ENCODE measurements at places on chromosomes 1 and 21.

DNA sequence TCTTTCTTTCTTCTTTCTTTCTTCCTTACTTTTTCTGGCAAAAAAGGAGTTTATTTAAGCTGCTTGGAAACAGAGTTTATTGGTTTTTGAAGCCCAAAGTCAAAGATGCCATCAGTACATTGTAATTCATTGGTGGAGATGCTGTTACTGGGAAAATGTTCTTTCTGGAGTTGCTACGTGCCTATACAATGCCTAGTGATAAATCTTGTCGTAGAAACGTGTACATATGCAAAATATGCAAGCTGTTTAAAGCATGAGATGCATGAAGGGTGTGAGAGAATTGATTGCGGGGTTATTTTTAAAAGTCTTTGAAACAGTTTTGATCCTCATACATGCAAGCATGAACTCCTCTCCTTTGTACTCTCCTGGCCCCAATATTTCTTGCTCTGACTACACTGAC is 1060.6 kb upstream of the NCAM2 start:
- DNase-seq: no peak

GRCh38 chr1:228334954-228335353 is 71.7 kb downstream of the TRIM11 start:
- DNase-seq: peak; percentile 25

- DNase-seq: no peak
Measured at GRCh38 chr1:67815303-67816094, 17.8 kb downstream of the GNG12 start.

GRCh38 chr1:37169241-37169640 is 134.9 kb upstream of the GRIK3 start:
- no peak for DNase-seq

DNA sequence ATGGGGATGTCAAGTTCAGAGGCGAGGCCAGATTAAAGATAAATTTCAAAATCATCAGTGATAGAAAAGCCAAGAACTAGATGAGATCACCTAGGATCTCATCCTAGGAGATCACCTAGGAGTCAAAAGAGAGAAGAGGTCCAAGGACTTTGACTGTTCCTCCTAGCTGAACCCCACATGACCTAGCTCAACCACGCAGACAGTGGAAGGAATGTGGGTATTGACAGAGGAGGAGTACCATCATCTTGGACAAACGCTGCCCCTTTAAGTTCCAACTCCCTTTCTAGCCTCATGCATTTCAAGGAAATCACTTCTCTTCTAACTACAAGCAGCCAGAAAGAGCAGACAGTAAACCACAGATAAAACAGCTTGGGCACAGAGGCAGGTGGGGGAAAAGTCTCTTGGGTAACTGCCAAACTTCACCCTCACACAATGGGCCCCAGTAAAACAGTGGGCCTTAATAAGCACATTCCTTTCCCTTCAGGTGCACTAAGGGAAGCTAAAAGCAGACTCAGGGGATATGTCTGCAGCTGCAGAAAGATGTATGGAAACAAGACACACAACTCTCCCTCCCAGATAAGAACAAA is 12.5 kb upstream of the FAM76A start:
- no peak for DNase-seq

GRCh38 chr1:202645097-202645476 is 65.2 kb downstream of the SYT2 start:
- no peak for DNase-seq

DNA sequence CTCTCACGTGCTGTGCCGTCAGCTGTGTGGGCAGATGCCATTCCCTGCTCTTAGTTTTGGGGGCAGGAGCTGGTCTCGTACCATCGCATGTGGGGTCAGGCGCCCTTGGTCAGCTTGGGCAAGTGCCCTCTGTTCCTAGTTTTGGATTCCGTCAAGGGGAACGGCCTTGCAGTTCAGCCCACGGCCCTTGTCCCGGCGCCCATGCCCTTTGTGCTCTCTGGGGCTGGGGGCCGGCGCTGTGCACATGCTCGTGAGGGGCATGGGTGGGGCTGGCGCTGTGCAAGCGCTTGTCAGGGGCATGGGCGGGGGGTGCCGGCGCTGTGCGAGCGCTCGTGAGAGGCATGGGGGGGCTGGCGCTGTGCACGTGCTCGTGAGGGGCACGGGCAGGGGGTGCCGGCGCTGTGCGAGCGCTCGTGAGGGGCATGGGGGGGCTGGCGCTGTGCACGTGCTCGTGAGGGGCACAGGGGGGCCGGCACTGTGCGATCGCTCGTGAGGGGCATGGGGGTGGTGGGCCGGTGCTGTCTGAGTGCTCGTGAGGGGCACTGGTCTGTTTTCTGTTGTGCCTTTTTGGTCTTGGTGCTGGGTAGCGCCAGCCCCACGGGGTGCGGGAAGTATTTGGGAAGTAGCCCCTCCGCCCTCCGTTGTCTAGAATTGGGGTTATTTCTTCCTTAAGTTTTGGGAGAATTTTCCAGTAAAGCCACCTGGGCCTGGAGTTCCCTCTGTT is 29.5 kb upstream of the DIP2A start:
- DNase-seq: no peak

DNA sequence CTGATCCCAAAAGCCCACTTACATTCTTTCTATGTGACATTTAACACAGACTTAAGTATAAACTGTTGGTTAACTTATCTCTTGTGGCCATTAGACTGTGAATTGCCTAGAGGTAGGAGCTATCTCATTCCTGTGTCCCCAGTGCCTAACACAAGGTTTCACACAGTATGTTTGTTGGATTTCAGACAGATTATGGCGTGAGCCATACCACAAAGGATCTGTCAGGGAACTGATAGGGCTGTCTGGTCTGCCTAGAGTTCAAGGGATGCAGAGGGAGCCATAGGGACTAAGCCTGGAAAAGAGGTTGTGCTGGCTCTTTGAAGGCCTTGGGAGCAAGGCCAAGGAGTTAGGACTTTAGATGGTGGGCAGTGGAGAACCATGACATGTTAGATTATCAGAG is 40.0 kb downstream of the MEF2D start:
- DNase-seq: no peak
